ENCODE measurements at places on chromosomes 11 and 22. TPM values are rescaled to one million over a fixed set of nuclear protein-coding genes. Genes with fewer than 3 reads are reported as not detected.

Gene OTOG
- not detected for polyA plus RNA-seq

DNA sequence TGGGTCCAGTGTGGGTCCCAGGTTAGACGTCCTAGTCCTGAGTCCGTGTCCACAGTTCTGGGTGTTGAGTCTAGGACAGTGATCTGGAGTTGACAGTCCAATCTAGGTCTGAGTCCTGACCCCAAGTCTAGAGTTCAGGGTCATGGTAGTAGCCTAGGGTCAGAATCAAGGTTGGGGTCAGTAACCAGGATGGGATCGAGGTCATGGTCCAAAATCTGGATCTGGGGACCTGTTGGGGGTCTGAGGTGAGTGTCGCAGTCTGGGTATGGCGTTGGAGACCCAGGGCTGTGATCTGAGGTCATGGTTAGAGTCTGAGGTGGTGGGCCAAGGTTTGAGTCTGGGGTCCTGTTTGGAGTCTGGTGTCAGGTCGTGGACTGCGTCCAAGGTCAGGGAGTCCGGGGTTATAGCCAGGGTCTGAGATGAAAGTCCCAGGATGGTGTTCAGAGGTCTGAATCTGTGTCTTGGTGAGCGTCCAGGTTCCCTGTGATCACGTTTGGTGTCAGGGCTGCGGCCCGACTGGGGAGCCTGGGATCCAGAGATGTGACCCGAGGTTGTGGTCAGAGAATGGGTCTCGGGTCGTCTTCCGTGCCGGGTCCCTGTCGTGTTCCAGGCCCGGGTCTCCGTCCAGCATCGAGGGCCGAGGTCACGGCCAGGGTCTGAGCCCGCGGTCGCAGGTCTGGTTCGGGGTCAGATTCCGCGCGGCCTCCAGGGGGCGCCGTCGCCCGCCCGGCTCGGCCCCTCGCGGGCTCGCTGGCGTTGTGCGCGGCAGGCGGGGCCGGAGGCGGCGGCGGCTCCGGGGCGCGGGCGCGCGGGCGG lies 432 bp upstream of the GRK2 start:
- DNase-seq = peak; percentile 94

- no peak for DNase-seq
These were observed 79.0 kb upstream of the SNX19 start for GRCh38 chr11:130995266-130995665.

DNA sequence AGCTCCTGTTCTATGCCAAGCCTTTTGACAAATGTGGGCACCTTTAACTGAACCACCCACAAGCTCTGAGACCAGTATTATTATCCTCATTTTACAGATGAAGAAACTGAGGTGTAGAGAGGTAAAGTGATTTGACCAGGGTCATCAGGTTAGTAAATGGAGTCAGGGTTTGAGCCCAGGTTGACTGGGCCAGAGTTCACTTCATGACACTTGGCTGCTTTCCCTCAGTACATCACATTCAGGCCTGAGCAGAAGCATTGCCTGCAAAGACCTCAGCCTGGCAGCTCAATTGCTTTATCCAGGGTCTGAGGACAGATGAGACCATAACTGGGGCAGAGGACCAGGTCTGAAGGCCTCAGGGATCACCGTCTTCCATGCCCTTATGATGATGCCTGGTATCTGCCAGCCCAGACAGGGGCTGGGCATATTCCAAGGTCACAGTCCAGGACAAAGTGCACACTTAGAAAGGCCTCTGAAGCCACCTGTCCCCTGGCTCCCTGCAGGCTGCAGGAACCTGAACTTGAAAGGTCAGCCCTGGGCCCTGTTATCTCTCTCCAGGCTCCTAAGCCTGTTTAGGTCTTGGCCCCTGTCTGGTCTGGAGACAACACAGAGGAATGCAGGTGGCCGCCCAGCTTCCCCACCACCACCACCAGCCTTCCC lies 32.0 kb downstream of the POU2AF3 start:
- DNase-seq = no peak

Gene MMP1
- polyA plus RNA-seq = 5.9 TPM

DNA sequence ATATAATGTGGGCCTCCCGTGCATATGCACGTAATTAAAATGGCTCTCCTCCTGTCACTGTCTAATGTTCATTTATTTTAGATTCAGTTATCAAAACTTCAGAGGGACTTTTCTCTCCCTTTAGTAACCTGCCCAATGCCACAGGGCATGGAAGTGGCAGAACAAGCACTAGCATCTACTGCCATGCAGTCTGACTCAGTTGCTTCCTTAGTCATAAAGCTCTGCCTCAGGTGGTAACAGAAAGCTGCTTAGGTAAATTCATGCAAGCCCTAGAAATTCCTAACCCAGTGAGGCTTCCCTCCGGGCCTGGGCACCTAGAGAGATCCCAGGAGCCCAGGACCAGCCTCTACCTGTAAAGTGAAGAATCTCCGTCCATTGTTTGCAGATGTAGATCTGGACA lies 8.9 kb downstream of the PRPF19 start:
- no peak for DNase-seq

Gene TRIM48
- polyA plus RNA-seq = not detected

Gene MYEOV
- polyA plus RNA-seq = 3.6 TPM

DNA sequence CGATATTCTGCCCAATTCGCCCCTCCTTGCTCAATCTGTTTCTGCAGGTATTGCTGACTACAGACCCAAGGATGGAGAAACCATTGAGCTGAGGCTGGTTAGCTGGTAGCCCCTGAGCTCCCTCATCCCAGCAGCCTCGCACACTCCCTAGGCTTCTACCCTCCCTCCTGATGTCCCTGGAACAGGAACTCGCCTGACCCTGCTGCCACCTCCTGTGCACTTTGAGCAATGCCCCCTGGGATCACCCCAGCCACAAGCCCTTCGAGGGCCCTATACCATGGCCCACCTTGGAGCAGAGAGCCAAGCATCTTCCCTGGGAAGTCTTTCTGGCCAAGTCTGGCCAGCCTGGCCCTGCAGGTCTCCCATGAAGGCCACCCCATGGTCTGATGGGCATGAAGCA lies 9.2 kb upstream of the SLC35E4 start:
- no peak for DNase-seq

Gene PPP6R3
- polyA plus RNA-seq = 28.9 TPM

GRCh38 chr22:45058622-45058912 lies 48.8 kb upstream of the PHF21B start:
- DNase-seq = no peak

- DNase-seq = no peak
These were observed 15.1 kb downstream of the MN1 start for GRCh38 chr22:27786291-27786932.

GRCh38 chr11:31799435-31800397 lies 11.4 kb downstream of the PAX6 start:
- peak; percentile 48 for DNase-seq

DNA sequence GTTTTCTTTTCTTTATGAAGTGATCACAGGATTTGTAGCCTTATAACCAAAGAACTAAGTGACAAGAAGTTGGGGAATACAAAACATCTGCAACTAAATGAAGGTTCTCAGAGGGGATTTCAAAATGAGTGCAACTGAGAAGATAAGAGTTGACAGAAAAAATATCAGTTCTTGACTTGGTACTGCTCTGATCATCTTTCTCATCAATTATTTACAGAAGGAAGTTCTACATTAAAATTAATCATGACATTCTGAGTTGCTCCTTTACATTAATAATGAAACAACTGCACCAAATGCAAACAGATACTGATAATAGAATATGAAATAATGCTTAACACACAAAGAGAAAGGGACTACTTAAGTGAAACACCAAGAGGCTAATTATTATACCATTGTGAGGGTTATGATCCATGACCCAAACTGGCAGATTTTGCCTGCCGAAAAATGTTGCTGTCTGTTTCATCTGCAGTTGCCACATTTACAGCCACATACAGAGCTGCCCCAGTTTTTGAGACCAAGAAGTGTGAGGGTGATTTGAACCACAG lies 561.9 kb upstream of the ANO5 start:
- no peak for DNase-seq

Gene P4HA3
- polyA plus RNA-seq = 8.4 TPM

Gene BIK
- 0.66 TPM for polyA plus RNA-seq

Gene PDE2A
- polyA plus RNA-seq = 0.32 TPM

DNA sequence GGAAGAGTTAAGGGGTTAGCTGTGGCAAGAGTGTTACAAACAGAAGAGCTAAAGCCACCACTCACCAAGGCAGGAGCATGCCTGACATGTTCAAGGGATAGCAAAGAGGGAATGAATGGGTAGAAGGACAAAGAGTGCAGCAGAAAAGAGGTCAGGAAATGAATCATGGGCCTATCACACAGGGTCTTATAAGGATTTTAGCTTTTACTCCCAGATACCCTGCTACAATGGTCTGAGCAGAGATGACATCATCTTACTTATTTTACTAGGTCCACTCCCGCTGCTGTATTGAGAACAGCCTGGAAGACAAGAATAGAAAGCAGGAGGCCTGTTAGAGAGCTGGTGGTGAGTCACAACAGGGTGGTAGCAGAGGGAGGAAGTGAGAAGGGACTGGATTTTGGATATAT lies 9.8 kb downstream of the TRAF6 start:
- no peak for DNase-seq

DNA sequence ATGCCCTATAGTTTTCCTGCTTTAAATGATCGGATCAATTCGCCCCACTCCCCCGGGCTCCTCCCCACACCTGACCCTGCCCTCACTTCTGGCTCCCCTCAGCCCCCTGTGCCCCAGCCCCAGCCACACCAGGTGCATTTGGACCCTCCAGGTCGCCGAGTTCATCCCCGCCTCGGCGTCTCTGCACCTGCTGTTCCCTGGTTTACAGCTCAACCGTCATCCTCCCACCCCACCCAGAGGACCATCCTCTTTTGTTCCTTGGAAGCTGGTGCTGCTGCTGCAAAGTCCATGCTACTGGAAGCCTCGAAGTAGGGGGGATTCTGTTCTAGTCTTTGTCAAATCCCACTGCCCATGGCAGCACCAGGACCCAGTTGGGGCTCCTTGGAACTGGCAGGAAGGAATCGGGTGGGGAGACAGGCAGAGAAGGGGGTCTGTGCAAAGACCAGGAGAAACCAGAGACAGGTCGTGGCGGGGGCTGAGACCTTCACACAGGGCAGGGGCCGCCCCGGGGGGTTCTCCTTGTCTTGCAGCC lies 4.5 kb upstream of the MUC5B start:
- DNase-seq = peak; percentile 5

GRCh38 chr11:68843052-68843561 lies 1.4 kb upstream of the CPT1A start:
- no peak for DNase-seq

Gene FUT4
- polyA plus RNA-seq = 1.9 TPM

DNA sequence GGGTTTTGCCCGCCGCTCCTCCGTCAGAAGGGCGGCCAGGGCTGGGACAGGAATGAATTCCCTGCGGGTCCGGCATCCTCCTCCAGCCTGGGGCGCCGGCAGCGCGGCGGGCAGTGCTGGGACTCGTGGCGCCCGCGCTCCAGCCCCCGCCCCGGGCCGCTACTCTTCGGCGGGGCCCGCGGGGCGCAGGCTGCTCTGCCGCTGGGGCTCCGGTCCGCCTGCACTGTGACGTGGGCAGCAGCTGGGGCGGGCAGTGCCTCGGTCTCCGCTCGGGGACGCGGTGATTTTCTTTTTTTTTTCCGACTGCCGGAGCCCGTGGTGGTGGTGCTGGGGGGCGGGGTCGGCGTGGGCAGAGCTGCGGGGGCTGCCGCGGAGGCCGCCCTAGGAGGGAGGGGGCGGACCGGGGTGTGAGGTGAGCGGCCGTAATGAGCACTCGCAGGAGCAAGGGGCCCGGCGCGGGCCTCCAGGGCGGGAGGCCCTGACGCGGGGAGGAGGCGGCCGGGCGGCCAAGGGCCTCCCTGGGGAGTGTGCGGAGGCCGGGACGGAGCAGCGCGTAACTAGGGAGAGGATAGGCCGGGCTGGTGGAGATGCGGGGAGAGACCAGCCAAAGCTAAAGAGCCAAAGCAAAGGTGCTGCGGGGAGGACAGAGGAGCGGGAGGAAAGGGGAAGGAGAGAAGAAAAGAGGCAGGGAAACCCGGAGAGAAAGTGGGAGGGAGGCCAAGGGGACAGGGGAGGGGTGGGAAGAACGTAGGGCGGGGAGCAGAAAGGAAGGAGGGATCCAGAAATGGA lies 73.3 kb upstream of the ZBED5 start:
- peak; percentile 83 for DNase-seq

Gene C22orf42
- polyA plus RNA-seq = not detected

DNA sequence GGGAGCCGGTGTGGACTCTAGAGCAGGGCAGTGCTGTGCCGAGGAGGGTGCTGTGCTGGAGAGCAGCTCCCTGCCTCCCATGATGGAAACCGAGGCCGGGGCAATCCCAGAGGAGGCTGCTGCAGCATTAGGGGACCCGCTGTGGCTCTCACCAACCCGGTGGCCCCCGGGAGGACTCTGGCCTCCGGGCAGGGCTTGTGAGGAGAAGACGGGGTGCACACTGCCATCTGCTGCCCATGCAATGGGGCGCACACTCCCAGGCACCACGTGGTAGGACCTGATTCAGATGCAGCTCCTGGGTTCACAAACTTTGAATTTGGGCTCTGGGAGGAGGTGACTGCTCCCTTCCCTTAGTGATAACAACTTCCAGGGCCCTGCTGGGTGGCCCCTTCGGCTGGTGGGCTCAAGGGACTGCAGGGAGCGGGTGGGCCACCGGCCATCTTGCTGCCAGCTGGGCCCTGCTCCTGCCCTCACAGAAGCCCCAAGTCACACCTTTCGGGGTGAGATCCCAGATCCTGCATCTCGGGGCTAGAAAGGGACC lies 93.8 kb upstream of the FGF3 start:
- DNase-seq = peak; percentile 66

Gene MUC5B
- not detected for polyA plus RNA-seq

Gene C22orf31
- not detected for polyA plus RNA-seq

DNA sequence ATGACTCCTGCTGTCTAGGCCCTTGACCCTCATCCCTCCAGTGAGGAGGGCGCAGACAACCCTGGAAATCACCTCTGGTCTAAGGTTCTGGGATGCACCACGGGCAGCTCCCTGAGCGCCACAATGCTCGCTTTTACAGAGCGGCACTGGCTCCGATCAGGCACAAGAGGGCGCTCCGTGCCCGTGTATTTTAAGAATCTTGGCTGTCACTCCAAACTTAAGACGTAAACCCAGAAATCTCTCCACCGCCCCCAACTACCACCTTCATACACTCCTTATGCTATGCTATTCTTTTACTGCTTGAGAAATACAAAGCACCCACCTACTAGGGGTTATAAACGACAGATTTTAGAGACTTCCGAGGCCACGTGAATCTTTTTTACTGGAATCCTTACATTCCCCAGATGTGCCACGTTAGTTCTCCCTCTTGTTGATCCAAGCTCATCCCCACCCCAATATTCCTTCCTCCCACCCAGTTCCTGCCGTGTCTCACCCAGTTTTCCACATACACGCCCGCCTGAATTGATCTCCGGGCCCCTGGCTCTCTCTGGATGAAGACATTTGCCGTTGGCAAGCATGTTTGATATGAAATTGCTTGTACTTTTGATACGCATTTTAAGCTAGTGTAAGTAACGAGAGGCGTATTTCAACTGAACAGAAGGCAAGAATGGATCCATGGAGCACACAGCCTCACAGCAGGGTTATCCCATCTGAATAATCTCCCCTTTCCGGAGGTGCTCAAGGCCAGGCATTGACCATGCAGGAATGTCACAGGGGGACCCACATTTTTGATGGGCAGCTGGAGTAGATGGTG lies 453.5 kb downstream of the OPCML start:
- DNase-seq = peak; percentile 70

Gene FGF19
- not detected for polyA plus RNA-seq

GRCh38 chr22:20542736-20543135 lies 35.3 kb downstream of the MED15 start:
- DNase-seq = no peak

Gene SPON1
- not detected for polyA plus RNA-seq

Measured in SK-N-SH (cell line).